Stimulated activated CD4-positive, alpha-beta T cell treated with anti-CD3 and anti-CD28 coated beads, Interleukin-12 subunit alpha, Interleukin-12 subunit beta, amount 100 ng/mL, for 24 hours (primary cell): ENCODE measurements at places on chromosomes 5 and 9.

- no peak for DNase-seq
These were observed 57.8 kb upstream of the GOLPH3 start for GRCh38 chr5:32231929-32232328.

GRCh38 chr5:33268374-33268773 is 172.4 kb upstream of the TARS1 start:
- no peak for DNase-seq

GRCh38 chr5:173973616-173973969 is 15.4 kb upstream of the C5orf47 start:
- no peak for DNase-seq

- no peak for DNase-seq
These were observed 28.8 kb downstream of the PRRX2 start for GRCh38 chr9:129694243-129694646.

GRCh38 chr5:7391814-7392692 is 3.9 kb upstream of the ADCY2 start:
- no peak for DNase-seq

GRCh38 chr9:129885018-129885669 is 49.9 kb downstream of the USP20 start:
- DNase-seq: no peak

- DNase-seq: no peak
These were observed 1.1 kb downstream of the SOX30 start for GRCh38 chr5:157650991-157651611.

GRCh38 chr9:35490155-35490909 is 421 bp downstream of the RUSC2 start:
- DNase-seq: no peak

- DNase-seq: no peak
These were observed 58.3 kb upstream of the SEMA6A start for GRCh38 chr5:116632890-116633289.

DNA sequence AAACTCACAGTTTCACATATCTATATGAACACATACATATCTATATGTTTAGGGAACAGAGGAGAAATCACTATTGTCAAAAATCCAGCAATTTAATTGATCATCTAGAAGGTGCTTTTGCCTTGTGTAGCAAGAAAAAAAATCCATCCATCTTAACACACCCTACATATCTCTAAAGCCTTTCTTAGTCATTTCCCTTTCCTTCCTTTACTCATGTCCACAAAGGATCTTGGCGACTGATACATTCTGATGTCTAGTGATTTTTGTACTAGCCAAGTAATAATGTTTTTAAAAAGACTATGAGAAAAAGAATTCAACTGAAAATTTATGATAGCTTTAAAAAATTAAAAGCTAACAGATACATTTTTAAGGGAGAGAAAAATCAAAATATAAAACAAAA is 22.5 kb downstream of the ZDHHC21 start:
- DNase-seq: no peak

GRCh38 chr9:135990468-135991429 is 29.6 kb upstream of the UBAC1 start:
- peak; percentile 20 for DNase-seq

DNA sequence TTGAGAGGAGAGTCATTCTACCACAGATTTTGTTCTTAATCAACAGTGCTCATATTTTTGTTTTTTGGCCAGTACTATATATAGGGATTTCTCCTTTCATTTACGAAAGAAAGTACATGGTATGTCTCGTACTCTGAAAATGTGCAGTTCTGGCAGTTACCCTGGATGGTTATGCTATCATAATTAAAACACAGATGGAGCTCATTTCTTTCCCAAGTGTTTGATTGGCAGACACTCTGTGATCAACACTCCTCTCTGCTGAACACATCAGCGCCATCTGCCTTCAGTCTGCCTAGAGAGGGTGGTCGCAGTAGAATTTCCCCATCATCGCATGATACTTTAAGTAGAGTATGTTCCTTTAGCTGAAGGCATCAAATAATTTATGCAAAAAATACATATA is 64.5 kb downstream of the PAM start:
- DNase-seq: no peak

GRCh38 chr9:107727086-107727780 is 237.7 kb upstream of the KLF4 start:
- DNase-seq: no peak

DNA sequence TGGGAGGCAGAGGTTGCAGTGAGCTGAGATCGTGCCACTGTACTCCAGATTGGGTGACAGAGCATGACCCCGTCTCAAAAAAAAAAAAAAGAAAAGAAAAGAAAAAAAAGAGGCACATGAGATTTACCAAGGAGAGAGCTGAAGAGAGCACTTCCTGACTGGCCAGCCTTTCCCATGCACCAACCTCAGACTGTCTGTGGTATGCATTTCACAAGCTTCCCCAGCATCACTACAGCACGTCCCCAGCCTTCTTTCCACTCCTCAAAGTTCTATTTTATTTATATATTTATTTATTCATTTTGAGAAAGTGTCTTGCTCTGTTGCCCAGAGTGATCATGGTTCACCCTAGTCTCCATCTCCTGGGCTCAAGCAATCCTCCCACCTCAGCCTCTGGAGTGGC is 13.6 kb upstream of the FUBP3 start:
- DNase-seq: no peak

DNA sequence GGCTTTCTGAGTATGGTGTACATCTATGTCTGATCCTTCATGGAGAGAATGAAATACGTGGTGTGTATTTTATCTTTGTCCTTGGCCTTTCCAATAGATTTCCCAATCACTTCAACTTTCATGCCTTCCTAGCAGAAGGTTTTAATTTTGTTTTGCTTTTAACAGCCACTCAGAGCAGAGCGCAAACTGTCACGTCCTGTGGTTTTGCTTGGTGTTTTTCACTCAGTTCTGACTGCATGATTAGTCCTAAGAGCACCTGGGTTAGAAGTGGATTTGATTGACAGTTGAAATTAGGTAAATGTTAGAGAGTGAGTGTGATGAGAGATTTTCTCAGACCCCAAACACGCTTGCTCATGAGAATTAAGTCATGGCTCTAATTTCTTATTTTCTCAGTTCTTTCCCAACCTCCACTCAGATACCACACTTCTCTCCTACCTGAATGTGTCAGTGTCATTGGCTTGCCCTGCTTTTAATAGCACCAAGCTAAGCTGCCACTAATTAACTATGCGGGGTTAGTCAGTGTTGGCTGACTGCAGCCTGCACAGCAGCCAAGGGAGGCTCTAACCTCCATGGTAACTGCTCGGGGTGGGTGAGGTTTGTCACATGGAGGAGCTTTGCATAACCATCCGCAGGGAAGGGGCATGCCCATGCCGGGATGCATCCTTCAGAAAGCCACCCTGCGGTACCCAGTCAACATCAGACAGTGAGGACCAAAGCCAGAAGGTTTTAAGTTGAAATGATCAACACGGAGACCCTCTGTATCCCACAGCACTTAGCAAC is 173.4 kb downstream of the NR3C1 start:
- no peak for DNase-seq

DNA sequence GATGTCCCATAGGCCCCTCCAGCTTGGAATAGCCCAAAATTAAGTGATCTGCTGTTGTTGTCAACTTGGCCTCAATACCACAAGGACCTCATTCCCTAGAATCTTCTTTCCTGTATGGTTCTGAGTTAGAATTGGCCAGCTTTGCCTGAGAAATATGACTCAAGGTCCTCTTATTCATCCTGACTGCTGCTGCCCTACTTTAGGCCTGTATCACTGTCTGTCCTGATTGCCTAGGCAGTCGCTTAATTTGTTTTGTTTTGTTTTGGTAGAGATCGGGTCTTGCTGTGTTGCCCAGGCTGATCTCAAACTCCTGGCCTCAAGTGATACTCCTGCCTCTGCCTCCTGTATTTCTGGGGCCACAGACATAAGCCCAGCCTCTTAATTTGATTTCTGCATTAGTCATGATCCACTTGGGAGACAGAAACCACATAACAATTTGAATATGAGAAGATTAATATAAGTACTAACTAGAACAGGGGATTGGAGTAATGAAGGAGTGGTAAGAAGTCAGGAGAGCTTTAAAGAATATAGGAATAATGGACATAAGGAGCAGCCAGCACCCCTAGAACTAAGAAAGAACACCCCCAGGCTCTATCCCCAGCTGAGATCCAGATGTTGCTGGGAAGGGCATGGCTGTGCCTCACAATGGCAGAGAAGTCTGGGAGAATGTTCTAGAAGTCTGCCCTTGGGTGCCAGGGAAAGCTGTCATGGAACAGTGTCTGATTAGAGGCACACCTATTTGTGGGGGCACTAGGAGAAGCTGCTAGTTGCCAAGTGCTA is 4.6 kb downstream of the TEX53 start:
- no peak for DNase-seq

DNA sequence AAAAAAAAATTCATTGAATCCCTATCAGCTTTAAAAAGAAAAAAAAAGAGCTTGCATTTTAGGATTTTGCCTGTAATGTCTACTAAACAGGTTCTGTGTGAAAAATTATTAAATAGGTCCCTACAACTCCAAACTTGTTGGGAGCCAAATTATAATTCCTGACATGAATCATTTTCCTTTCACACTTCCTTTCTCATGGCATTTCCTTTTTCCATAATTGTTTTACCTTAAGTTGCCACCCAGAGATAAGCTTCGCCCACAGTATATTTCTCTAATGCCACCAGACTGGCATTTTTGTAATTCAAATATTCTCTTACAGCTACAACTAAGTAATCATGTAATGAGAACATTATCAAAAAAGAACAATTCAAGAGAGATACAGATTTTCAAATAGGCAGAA is 348.8 kb downstream of the EFNA5 start:
- no peak for DNase-seq

- DNase-seq: no peak
These were observed 114.0 kb upstream of the MTAP start for GRCh38 chr9:21688108-21689102.

DNA sequence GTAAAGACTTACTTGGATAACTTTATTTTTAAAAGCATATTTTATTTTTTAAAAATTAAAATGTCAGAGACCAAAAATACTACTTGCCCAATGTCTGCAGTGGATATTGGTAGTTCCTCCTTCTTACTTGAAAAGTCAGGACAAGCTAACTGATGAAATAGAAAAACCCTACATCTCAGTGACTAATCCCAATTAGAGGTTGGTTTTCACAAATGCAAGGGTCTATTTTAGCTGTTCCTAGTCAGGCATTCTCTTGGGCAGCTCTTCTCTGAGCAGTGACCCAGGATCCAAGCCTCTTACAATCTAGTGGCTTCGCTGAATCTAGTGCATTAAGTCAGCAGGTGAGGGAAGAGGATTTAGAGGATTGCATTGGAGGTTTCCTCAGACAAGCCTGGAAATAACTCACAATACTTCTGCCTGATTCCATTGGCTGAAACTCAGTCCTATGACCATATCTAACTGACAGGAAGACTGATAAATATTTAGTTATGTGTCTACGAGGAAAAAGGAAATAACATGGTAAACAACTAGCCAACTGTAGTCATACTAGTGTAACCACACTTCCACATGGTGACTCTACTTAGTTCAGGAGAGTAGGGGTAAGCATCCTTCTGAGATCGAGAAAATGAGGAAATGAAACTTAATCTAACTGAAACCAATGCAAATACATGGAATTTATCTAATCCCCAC is 34.2 kb upstream of the MIER3 start:
- no peak for DNase-seq

DNA sequence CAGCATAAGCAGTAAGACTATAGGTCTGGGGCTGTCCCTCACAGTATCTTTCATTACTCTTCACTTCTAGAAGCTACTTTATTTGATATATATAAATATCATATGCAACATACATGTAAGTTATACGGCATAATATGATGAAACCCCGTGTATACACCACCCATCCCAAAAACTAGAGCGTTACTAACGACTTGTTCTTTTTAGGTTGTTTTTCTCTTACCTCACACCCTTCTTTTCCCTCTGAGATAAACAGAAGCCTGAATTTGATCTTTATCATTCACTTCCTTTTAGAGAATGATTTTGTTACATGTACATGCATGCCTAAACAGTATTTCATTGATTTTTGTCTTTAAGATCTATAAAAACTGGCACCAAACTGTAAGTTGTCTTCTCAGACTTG is 3.7 kb downstream of the TRMO start:
- DNase-seq: no peak

- DNase-seq: no peak
These were observed 60.2 kb upstream of the FUBP3 start for GRCh38 chr9:130518943-130519799.

DNA sequence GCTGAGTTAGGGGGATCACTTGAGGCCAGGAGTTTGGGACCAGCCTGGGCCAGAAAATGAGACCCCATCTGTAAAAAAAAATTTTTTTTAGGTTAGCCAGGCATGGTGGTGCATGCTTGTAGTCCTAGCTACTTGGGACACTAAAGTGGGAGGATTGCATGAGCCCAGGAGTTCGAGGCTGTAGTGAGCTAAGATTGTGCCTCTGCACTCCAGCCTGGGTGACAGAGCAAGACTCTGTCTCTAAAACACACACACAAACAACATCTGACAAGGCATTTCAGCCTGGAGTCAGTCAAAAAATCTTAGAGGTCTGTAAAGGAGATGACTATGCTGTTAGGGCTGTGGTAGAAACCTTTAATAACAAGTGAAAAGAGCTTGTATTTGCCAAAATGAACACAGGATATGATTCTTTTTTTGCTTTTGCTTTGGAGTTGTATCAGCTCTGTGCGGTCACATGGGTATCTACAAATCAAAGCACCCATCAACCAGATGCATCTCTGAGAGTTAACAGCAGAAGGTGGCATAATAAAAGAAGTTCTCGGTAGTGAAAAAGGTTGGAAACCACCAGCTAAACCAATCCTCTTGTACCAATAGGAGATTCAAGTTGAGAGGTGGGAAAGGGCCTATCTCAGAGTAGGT is 3.6 kb upstream of the PSMD5 start:
- no peak for DNase-seq

GRCh38 chr5:1878050-1878849 is 4.5 kb downstream of the IRX4 start:
- DNase-seq: no peak

- no peak for DNase-seq
These were observed 79.3 kb upstream of the SPEF2 start for GRCh38 chr5:35538198-35538931.

DNA sequence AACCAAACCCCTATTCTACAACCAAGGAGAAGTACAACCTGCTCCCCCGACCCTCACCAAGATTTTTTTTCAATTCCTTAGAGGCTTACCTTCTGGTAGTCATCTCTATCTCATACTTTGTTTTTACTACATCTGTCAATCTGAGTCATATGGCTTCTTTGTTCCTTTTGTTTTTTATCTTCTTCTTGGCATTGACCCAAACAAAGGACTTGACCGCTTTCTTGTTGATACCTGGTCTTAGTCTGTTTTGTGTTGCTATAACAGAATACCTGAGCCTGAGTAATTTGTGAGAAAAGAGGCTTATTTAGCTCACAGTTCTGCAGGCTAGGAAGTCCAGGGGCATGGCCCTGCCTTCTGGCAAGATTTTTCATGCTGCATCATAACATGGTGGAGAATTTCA is 352.7 kb downstream of the MLLT3 start:
- no peak for DNase-seq

- no peak for DNase-seq
These were observed 144.4 kb downstream of the ARHGEF28 start for GRCh38 chr5:73770172-73771025.

DNA sequence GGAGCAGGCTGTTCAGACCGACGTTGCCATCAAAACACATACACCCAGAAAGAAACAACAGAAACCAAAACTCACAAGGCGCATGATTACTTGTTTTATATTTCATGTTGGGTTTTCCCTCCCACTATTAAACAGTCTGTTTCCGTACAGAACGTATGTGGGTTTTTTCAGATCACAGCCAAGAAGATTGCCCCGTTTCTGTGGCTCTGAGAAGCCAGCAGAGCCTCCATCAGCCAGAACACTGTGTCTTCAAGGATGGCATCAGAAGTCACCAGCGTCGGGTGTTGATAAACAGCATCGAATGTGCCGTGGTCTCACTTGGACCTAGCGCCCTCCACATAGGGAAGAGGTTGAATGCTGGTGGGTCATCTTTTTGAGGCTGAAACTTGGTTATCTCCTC is 42.8 kb downstream of the FAM78A start:
- DNase-seq: no peak
